ENCODE measurements at places on chromosomes 6 and 20.

DNA sequence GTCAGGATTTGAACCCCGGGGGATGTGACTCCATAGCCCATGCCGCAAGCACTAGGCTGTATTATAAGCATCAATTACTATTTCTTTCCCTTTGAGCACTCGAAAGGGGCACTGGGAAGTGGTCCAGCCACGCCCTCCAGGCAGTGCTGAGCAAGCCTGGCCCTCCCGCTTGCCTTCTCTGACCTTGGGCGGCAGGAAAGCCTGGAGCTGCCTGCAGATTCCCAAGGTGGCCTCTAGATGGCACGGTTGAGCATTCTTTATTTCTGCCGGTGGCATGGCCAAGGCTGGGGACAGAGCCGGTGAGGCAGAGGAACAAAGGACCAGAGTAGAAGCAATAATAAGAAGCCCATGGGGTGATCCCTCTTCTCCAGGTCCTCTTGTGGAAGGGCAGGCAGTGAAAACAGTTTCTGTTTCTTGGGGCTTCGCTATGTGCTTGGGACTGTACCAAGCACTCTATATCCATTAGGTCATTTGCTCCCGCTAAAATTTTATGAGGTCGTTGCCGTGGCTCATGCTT, 32.0 kb downstream of the ARHGAP40 start:
- peak; percentile 81 for DNase-seq

DNA sequence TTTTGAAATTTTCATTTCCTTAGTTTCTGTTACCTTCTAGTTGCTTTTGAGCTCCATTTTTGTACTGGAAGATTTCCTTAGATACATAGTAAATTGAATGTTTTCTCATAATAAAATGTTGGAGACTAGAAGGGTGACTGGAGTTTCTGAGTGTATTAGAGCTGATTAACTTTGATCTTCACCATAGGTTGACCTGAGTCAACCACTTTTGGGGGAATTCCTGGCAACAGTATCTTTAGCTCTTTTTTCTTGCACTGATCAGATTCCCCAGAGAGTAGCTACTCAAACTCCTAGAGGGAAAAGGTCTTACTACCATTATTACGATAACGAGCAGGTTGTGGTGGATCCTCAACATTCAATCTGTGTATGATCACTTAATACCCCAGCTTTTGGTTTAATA, 72.7 kb downstream of the KHDC1L start:
- DNase-seq = no peak

DNA sequence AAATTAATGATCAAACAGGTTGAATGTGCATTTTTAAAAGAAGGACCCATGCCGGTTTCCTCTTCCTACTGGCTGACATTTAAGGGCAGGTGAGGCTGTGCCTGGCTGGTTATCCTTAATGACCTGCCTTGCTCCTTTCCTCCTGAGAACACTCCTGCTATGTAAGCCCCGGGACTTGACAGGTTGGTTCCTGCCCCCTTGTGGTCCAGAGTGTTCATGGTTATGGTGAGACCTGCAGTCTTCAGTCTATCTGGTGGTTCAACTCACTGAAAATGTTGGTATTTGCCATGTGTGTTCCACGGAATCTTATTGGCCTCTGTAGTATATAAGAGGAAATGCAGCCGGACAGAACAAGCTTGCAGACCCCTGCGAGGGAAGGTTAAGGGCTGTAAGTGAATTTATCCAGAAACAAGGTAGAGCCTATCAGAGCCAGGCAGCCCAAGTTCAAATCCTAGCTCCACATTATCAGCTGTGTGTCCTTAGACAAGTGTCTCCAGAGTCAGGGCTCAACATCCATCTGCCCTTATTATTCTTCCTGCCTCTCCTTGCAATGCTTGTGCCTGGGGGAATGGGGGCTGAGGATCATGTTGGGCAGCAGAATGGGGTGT, 5.2 kb upstream of the BPIFA3 start:
- DNase-seq = peak; percentile 56

DNA sequence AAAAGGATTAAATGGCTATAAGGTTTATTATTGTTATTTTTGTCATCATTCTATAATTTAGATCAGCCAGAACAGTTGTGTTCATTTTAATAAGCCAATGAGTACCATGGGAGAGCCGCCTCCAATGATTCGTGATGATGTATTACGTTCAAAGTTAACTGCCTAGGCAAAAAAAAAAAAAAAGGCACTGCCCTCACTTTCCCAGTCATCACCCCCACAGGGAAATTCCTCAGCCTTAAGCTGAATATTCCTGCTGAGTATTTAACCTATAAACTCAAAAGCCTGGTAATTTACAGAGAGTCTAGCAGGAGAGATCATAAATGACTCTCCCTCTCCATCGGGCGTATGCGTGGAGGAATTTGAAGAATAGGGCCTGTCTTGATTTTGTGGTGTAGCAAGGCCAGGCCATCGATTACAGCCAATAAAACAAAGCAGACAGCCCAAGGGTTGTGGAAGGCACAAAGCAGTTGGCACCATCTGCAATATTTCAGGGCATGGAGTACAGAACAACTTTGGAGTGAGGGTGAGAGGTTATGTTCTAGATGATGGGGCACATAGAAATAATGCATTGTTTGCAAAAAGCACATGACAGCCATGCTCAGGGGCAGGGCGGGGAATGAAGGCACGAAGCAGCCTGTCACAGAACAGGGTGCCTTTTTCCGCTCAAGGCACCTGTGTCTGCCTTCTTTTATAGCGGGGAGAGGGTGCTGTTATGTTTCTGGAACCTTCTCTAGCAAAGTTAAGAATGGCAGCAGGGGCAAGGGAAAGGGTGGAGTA, 138.2 kb upstream of the DTNBP1 start:
- no peak for DNase-seq

DNA sequence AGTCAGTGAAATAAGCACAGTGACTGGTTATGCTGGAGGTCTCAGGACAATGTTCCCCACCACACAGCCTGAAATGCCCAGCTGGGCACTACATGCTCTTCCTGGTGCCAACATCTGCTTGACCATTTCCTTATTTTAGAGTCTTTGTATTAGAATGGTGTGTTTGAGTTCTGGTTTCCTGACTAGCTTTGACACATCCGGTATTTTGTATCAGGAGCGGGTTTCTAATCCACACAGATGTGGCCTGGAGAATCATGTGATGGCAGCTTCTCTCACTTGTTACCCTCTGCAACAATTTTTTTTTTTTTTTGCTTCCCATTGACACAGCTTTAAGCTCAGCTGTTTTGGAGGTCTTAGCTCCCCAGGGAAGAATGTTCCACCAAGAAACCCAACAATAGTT, 164.5 kb upstream of the CST7 start:
- no peak for DNase-seq

- DNase-seq = no peak
These were observed 235.6 kb downstream of the ERMARD start for GRCh38 chr6:169986848-169987498.

GRCh38 chr6:123064038-123064437, 68.0 kb downstream of the CLVS2 start:
- no peak for DNase-seq

- DNase-seq = no peak
These were observed 82.1 kb upstream of the FOXQ1 start for GRCh38 chr6:1229808-1230207.

- no peak for DNase-seq
These were observed 62.8 kb upstream of the CTNNBL1 start for GRCh38 chr20:37630993-37631392.

GRCh38 chr20:14865169-14865568, 527.8 kb upstream of the FLRT3 start:
- DNase-seq = no peak

DNA sequence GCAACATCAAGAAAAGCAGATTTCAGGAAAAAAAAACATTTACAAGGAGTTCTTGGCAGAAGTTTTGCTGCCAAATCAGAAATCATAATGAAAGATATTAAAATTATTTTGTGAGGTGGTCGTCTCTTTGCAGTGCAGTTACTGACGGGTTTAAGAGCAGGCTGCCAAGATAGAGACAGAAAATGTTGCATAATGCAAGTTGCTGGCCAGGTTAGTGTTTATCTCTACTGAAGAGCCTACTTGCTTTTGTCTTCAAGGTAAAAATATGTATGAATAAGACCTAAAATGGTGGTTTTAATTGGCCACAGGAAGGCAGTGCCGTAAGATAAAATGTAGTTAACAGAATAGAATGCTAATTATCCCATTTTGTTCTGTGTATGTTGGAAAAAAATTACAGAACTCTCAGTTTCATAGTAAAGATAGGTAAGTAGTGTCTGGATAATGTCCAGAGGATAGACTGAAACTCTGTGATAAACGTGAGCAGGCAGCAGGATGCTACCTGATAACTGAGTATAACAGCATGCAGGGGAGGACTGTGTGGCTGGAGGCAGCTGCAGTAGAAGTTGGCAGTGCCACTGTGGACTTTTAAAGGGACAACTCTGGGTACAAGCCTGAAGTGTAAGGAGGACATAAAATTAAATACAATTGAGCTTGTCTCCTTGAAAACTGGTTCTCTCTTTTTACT, 13.9 kb downstream of the FOXO3 start:
- no peak for DNase-seq

DNA sequence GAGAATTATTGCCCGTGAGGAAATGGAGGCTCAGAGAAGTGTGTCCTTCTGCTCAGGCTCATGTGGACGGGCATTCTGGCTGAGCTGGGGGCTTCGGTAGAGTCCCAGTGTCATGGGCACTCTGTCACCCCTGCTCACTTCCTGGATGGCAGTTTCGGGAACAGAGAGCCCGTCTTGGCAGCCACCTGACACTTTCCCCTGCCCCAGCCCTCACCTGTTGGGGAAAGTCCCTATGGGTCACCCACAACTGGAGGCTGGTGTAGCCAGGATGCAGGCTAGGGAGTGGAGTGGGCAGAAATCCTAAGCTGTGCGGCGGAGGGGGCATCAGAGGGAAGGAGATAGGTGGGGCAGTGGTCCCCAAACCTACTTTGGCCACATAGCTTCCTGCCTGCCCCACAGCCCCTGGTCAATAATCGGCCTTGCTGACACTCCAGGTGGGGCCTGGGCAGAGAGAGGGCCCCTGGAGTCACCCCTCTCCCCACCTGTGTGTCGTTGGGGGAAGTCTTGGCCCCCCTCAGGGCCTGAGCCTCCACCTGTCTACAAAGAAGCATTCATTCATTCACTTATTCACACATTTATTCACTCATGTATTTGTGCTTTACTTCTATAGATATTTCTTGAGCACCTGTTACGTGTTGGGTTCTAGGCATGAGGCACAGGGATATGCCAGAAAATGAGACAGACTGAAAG, 40.5 kb downstream of the SNAI1 start:
- no peak for DNase-seq

DNA sequence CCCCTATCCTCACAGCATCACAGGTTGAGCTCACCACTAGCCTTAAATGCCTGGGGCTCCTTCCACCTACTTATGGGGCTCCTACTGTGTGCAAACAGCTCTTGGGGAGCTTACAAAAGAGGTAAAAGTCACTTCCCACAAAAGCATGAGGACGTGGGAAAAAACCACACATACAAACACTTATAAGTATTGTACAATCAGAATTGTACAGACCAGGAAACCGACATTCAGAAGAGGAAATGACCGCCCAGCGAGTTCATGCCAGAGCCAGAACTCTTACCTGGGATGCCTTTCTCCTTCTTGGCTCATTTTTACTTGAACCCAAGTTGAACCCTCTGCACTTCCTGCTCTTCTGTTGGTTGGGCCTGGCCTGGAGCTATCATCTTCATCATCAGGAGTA, 6.3 kb upstream of the PPP1R16B start:
- no peak for DNase-seq

Measured in GM20000 (cell line).